ENCODE measurements at places on chromosomes 1 and 21.

GRCh38 chr1:164054331-164054730 lies 504.7 kb upstream of the PBX1 start:
- no peak for DNase-seq
- H3K27me3 ChIP-seq = no peaks in the 10 kb centered on the region
- no peaks in the 10 kb centered on the region for H3K4me1 ChIP-seq
- H3K4me3 ChIP-seq = no peak overlapping the region
- H3K27ac ChIP-seq = no peak overlapping the region

DNA sequence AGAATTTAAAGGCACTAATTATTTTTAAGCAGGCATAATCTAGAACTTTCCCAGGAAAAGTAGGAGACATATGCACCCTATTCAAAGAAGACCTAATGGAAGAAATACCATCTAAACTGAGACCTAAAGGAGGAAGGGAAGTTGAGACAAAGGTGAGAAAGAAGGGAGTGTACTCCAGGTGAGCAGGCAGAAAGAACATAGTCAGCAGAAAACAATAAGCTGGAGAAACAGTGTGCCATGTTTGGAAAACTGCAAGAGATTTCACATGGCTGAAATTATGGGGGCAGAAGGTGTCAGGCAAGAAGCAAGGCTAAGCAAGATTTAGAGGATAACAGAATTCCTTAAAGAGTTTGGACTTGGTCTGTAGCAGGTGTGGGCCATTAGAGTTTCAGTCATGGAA lies 167.0 kb upstream of the USP25 start:
- H3K36me3 ChIP-seq = no peaks in the 10 kb centered on the region
- no peak for DNase-seq
- no peak overlapping the region for H3K4me3 ChIP-seq
- no peak overlapping the region for H3K27ac ChIP-seq
- H3K4me1 ChIP-seq = peaks cover 2% of the 10 kb centered on the region

- no peaks in the 10 kb centered on the region for H3K36me3 ChIP-seq
- H3K27ac ChIP-seq = no peak overlapping the region
- H3K4me1 ChIP-seq = peaks cover 17% of the 10 kb centered on the region
- DNase-seq = peak; percentile 86
- H3K27me3 ChIP-seq = no peaks in the 10 kb centered on the region
These were observed 1.1 kb downstream of the AGTRAP start for GRCh38 chr1:11736746-11737639.

- no peaks in the 10 kb centered on the region for H3K4me1 ChIP-seq
- no peak for DNase-seq
- H3K36me3 ChIP-seq = no peaks in the 10 kb centered on the region
- no peaks in the 10 kb centered on the region for H3K27me3 ChIP-seq
These were observed 21.2 kb upstream of the NUF2 start for GRCh38 chr1:163300568-163300967.

GRCh38 chr1:83694449-83694848 lies 304.5 kb downstream of the TTLL7 start:
- H3K27ac ChIP-seq = no peak overlapping the region
- no peaks in the 10 kb centered on the region for H3K27me3 ChIP-seq
- H3K4me3 ChIP-seq = no peak overlapping the region
- peaks cover 17% of the 10 kb centered on the region for H3K4me1 ChIP-seq

DNA sequence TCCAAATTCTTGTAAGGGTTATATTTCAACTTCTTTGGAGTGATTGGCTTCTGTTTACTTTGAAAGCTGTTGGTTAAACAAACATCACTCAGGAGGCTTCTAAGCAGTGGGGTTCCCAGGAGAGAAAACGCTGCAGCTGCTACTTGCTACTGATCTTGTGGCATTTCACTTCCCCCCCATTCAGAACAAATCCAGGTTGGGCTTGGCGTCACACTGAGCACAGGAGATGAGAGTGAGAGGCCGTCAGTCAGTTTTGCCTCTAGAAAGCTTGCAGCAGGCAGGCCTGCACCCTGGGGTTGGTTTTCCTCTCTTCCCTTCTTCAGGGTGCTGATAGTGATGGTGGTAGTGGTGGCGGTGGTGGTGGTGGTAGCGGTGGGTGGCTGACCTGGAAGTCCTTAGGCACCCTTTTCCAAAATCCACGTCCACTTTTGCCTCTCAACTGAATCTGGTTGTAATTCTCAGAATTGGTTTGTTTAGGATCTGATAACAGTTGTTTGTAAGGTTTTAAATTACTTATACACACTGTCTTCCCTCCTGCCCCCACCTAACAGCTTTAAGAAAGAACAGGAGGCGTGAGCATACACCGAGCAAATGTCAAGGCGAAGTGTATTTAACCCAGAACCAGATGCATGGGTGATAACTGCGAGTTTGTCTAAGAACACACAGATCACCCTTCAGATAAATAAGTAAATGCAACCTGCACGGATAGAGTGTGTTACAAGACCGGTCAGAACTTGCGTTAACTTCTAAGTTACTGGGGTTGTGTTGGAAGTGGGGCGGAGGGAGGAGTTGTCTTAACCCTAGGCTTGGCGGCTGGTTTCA lies 3.2 kb upstream of the PROX1 start:
- no peak overlapping the region for H3K4me3 ChIP-seq
- DNase-seq = no peak
- no peak overlapping the region for H3K27ac ChIP-seq
- H3K27me3 ChIP-seq = peaks cover 66% of the 10 kb centered on the region

- no peaks in the 10 kb centered on the region for H3K36me3 ChIP-seq
- no peak for DNase-seq
- no peaks in the 10 kb centered on the region for H3K27me3 ChIP-seq
- no peak overlapping the region for H3K4me3 ChIP-seq
These were observed 1.8 kb upstream of the CHML start for GRCh38 chr1:241641773-241642592.

DNA sequence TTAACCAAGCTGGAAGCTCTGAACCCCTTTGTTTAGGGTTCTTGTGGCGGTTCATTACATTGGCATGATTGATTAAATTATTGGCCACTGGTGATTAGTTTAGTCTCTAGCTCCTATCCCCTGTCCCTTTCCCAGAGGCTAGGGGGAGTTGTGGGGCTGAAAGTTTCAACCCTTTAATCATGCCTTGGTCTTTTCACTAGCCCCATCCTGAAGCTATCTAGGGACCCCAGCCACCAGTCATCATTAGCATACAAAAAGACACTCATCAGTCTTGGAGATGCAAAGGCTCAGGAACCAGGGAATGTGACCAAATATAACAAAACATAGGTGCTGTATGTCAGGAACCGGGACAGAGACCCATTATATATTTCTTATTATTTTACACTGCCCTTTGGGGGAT lies 34.7 kb upstream of the SNX27 start:
- H3K27ac ChIP-seq = no peak overlapping the region
- H3K4me3 ChIP-seq = no peak overlapping the region
- H3K27me3 ChIP-seq = no peaks in the 10 kb centered on the region
- H3K4me1 ChIP-seq = peaks cover 14% of the 10 kb centered on the region
- no peak for DNase-seq

DNA sequence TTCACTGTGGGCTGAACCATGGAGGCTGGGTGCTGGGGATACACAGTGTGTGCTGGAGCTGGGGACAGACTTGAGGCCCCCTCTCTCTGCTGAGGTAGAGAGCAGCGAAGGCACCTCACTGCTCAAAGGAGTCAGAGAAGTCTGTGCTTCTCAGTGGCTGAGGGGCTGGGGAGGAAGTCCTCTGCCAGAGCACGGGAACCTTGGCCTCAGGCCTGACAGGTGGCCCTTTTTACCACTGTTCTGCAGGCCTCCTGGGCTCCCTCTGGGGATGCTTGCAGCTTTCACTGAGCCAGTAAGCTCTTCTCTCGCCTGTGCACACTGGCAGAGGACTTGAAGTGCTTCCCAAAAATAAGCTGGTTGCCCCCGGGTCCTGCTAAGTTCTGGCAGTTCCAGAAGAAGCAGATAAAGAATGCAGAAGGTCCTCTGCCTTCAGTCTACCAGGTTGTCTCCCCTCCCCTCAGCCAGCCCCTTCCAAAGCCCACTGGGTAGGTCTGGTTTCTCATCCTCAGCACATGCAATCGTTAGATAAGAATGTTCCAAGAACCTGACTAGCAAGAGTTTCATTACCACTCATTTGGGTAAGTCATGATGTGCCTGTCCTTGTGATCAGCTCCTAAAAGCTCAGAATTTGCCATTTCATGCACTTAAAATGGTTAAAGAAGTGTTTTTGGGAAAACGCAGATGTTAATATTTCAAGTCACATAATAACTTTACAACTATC lies 53.9 kb downstream of the TENT5C start:
- no peak overlapping the region for H3K4me3 ChIP-seq
- no peaks in the 10 kb centered on the region for H3K36me3 ChIP-seq
- H3K27me3 ChIP-seq = no peaks in the 10 kb centered on the region
- no peak overlapping the region for H3K27ac ChIP-seq
- peaks cover 7% of the 10 kb centered on the region for H3K4me1 ChIP-seq
- no peak for DNase-seq

DNA sequence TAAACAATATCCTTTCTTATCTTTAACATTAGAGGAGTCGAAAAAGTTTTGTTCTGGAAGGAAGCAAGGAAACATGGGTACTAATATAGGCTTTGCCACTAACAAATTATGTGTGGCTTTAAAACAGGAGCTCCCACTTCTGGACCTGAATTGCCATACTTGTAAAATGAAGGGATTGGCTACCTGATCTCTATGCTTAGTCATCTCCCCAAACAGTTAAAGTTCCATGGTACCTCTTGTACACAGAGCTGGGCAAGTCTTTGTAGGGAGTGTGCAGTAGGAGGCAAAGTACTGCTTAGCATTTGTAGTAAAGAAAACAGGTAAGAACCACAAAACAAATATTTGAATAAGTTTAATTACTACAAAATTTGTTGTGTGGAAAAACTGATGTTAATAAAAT lies 81.3 kb downstream of the MAST2 start:
- no peaks in the 10 kb centered on the region for H3K27me3 ChIP-seq
- H3K4me1 ChIP-seq = no peaks in the 10 kb centered on the region
- H3K4me3 ChIP-seq = no peak overlapping the region
- no peak overlapping the region for H3K27ac ChIP-seq
